ENCODE measurements at places on chromosomes 11 and 22.

DNA sequence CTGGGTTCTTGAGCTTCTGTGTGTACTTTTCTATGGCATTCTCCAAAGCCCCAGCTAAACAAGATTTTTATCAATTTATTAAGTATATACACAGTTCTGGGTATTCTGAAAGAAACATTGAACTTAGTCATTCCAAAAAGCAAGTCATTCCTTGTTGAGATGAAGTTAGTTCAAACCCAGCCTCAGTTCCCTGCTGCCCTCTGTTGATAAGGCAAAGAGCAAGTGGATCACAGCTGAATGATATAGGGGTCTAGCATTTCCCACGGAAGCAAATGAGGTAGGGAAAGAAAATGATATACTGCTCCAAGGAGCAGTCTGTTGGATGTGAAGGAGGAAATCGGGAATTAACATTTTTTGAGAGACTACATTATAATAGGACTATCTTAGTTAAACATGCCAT is 841.8 kb upstream of the TENM4 start:
- DNase-seq = no peak

- DNase-seq = no peak
Measured at GRCh38 chr11:70460964-70461363, 62.6 kb downstream of the CTTN start.

DNA sequence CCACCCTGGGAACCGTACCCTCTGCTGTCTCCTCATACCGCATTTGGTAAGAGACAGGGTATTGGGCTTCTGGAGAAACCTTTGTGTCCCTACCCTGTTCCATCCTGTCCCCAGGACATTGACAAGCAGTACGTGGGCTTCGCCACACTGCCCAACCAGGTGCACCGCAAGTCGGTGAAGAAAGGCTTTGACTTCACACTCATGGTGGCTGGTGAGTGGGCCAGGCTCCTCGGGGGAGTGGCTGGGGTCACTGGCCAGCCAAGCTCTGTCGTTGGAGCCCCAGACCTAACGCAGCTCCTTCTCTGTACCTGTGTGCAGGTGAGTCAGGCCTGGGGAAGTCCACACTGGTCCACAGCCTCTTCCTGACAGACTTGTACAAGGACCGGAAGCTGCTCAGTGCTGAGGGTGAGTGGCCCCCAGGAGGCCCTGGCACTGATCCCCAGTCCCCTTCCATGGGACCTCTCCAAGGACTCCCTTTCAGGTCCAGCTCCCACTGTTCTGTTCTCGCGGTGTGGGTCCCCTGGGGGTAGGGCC is 3.8 kb upstream of the GP1BB start:
- no peak for DNase-seq

DNA sequence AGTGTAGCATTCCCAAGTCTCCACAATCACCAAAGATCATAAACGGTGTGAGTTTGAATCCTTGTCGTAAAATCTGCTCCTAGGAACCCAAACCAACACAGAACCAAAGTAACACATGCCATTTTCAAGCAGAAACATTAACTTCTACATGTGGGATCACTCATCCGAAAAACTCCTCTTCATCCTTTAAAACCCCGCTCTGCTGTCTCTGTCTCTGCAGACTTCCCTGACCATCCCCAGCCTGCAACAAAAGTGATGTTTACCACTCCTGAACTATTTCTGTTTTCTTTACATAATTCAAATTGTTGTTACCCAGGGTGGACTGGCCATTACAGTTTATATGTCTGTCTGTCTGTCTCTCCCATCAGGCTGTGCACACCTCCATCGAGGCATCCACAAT is 54.0 kb downstream of the SLC1A2 start:
- DNase-seq = no peak

GRCh38 chr11:18225913-18226312 is 10.7 kb downstream of the SAA4 start:
- no peak for DNase-seq

DNA sequence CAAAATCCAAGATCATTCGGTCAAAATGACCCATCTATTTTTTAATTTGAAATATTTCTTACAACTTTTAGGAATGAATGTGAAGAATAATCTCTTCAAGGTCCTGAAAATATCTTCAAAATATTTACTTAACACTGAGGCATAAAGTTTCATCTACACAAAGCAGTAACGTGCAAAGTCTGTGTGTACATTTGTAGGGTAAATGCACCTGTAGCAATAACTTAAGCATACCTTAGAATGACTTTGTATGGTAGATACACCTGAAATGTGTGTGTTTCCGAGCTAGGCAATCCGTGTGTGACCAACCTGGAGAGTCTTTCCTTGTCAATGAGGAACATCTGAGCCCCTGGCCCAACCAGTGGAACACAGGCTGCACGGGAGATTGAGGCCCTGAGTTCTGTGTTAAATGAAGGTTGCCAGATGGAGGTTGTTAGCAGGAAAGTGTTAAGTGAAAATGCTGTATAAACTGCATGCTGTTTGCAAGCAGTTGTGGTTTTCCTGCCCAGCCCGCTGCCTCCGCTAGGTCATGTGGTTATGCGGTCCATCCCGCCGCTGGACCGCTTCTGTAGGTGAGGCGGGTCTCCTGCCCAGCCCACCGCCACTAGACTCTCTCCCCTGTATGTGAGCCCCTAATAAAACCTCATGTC is 7.6 kb upstream of the CTR9 start:
- peak; percentile 8 for DNase-seq

DNA sequence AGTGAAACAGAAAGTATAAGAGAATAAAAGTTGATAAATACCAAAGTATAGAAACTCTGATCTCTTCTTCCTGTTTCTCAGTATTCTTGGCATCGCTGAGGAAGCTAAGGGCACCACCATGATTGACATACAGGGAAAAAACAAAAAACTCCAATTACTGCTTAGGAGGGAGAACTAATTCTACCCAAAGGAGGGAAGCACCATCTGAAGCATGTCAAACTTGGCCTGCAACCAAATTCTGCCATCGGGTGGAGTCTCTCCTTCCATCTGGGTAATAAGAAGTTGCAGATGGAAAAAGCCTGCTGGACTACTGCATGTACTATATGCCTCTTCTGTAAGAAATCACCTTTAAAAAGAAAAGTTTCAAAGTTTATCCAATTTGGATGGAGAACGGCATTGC is 30.5 kb upstream of the PPP2R1B start:
- DNase-seq = no peak

DNA sequence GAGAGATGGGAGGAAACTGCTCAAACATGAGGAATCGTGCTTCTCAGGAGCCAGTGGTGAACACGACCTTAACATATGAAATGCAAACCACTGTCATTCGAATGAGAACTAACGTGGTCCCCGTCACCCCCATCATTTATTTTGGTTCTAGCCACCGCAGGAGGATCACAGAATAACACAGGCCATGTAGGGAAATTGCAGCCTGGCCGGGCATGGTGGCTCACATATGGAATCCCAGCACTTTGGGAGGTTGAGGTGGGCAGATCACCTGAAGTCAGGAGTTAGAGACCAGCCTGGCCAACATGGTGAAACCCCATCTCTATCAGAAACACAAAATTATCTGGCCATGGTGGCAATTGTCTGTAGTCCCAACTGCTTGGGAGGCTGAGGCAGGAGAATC is 27.1 kb downstream of the KRTAP5-5 start:
- DNase-seq = no peak

- DNase-seq = no peak
Measured at GRCh38 chr22:30290342-30291057, 1.2 kb upstream of the CASTOR1 start.

DNA sequence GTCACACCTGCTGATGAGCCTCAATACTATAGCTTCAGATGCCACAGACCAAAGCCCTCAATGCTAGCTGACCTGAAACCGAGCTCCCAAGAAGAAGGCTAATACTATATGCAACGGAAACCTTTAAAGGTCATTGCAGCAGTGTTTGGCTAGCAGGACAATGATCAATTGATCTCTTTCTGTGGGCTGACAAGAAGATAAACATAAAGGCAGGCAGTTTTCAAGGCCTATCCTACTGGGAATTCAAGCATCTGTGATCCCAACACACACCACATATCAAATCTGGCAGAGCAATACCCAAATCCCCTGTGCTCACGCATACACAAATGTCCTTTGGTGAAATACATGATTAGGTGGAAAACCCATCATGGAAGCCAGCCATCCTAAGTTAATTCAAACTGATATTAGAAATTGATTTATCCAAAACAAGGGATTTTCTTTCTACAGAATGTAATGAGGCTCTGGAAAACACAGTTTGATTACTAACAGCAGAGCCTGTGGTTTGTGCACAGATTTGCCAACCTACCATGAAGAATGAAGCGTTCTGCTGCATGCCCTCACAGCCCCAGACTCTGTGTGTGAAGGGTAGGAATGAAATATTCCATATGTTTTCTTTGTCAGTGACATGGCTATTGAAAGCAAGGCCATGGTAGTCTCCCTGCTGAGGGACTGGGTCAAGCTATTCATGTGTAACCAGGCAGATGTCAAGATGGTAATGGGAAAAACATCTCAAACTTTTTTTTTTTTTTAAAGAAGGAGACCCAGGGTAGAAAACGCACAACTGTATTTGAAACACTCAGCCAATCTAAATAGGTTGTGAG is 12.2 kb downstream of the LGR4 start:
- no peak for DNase-seq

GRCh38 chr11:64226507-64227051 is 505 bp downstream of the NUDT22 start:
- no peak for DNase-seq

GRCh38 chr11:17693531-17693930 is 25.8 kb upstream of the MYOD1 start:
- no peak for DNase-seq

DNA sequence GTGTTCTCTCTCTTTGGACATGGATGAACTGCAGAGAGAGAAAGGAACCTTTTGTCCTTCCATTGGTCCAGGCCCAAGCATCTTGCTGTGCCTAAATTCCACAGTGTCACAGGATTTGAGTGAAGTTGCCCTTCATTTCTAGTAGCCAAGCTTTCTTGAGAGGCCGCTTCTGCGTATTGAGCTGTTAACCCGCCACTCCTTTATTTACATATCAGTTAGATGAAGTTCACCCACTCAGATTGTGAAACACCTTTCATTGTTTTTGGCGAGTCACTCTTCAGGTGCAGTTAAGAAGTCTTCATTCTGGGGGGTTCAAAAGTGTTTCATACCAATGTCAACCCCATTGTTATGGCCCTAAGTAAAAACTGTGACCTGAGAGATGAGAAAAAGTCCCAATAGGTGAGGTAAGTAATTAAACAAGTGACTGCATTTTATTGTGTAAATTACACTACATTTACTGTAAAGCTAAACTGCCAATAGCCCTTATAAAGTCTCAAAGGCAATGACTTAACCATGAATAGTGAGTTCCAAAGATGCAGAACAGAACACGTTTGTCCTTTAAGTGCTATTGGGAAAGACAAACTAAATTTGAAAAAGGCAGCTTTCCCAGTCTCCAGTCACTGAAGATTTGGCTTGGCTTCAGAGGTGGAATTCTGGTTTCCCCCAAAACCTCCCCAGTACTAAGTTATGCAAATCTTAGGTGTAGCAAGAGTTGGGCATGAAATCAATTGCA is 61.0 kb downstream of the APIP start:
- DNase-seq = no peak

- DNase-seq = no peak
Measured at GRCh38 chr11:65435981-65436411, 13.4 kb downstream of the NEAT1 start.

DNA sequence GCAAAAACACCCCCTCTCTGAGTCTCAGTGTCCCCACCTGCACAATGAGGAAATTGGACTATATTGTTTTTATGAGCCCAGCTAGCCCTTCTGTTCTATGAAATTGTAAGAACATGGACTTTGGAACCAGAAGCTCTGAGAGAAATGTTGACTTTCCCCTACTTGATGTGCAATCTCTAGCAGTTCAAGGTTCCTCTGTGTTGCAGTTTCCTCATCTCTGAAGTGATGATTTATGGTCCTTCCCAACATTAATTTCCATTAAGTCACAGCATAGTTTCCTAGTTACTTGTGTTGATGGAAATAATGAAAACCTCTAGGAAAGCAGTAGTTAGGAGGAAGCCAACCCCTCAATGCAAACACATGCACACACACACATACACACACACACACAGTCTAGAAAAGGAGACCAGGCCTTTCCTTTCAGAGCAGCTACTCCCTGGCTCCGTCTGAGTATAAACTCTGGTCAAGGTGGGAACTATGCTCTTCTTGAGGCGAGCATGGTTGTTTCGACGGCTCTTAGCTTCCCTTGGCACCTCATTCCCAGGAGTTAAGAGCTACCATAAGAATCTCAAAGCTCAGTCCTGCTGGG is 518.4 kb downstream of the SOX6 start:
- DNase-seq = no peak

- no peak for DNase-seq
Measured at GRCh38 chr11:120648771-120649170, 137.2 kb downstream of the GRIK4 start.

DNA sequence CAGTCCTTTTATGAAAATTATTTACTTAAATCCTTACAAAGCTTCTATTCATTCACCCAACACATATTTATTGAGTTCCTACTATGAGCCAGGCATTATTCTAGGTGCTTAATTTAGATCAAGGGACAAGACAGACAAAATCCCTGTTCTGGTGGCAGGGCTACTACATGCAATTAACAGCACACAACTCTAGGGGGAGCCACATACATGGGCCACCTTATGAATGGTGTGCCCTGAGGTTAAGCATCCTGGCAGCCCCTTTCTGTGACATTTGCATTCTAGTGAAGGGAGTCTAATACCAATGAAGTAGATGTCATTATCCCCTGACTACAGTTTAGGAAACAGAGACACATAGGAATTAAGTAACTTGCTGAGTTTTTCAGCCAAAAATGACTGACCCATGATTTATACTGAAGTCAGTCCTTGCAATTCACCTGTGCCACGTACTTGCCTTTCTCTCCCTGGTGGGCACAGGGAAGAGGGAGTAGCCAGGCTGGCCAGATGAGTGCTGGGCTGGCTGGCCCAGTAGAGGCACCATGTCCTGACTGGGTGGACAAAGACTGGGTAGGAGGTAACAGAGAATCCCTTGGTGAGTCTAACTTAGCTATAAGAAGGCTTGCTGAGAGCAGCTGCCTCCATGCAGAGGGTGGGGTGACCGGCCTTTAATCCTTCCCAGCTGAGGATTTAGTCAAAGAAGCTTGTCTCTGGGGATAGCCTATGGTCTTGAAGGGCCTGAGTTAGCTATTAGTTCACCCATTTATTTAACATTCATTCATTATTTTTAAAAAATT is 52.0 kb upstream of the ELF5 start:
- DNase-seq = no peak

- DNase-seq = no peak
Measured at GRCh38 chr11:19453651-19454257, 213.0 kb upstream of the E2F8 start.

GRCh38 chr11:61294717-61295595 is at the start of gene VWCE:
Gene VWCE (minus strand): TSS chr11:61295316. CDS start chr11:61295037, 279 bp downstream.
- DNase-seq = peak; percentile 25

- no peak for DNase-seq
Measured at GRCh38 chr22:35687461-35687860, 30.2 kb upstream of the APOL5 start.

GRCh38 chr11:29243616-29244015 is 773.2 kb downstream of the KCNA4 start:
- DNase-seq = no peak

- DNase-seq = no peak
Measured at GRCh38 chr11:73121692-73122091, 20.4 kb downstream of the FCHSD2 start.

All from stimulated activated CD8-positive, alpha-beta memory T cell treated with anti-CD3 and anti-CD28 coated beads, Interleukin-7, amount 100 ng/mL, for 1 hour (primary cell).